ENCODE measurements at places on chromosomes 3 and 15.

DNA sequence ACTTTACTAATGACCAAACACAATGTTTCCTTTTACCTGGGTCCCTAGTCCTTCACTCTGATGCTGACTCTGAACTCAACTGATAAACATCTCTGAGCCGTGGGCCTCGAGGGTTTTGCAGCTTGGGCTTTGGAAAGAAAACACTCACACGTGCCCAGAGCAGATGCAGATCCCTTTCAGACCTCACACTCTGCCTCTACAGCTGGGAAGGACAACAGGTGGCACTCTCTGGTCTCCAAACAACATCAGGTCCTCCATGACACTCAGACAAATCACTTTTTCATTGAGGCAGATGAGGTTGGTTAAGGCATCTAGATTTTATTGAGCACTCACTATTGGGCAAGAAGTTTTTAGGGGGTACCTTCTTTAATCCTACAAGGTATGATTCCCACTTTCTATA, 64.7 kb upstream of the NTRK3 start:
- no peak for DNase-seq

DNA sequence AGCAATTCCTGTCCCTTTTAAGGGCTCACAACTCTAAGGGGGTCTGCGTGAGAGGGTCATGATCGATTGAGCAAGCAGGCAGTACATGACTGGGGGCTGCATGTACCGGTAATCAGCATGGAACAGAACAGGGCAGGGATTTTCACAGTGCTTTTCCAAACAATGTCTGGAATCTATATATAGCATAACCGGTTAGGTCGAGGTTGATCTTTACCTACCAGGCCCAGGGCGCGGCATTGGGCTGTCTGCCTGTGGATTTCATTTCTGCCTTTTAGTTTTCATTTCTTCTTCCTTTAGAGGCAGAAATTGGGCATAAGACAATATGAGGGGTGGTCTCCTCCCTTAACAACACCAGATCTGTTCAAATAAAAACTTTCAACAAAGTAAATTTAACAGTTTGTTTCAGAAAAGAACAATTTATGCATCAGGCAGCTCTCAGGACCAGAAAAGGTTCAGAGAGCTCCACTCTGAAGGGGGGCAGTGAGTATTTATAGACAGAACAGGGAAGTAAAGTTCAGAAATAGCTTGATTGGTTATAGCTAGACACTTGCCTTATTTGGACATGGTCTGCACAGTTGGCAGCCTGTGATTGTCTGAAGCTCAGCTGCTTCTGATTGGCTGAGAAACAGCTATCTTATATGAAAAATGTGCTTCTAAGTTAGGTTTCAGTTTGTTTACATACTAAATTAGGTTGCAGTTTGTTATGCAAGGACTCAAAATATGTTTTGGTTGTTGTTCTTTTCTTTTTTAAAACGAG, 17.2 kb upstream of the B4GALT4 start:
- DNase-seq = no peak

GRCh38 chr3:26960382-26960781, 337.8 kb downstream of the LRRC3B start:
- DNase-seq = no peak

- no peak for DNase-seq
Observed at GRCh38 chr3:177490626-177491025, 293.3 kb upstream of the TBL1XR1 start.

DNA sequence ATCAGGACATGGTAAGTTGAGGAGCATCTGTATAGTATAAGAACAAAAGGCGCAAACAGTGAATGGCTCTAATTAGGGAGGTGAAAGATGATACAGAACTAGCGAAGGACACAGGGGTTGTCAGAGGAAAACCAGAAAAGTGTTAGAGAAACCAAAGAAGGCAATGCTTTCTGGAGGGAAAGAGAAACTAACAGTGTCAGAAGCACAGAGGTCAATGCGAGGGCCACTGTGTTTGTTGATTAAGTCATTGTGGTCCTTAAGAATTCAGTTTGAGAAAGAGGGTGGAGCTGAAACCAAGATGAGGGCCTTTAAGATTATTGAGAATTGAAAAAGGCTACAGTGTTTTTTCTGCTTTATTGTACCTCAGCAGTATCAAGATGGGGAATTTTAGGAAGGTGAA, 28.8 kb downstream of the ATG7 start:
- no peak for DNase-seq

DNA sequence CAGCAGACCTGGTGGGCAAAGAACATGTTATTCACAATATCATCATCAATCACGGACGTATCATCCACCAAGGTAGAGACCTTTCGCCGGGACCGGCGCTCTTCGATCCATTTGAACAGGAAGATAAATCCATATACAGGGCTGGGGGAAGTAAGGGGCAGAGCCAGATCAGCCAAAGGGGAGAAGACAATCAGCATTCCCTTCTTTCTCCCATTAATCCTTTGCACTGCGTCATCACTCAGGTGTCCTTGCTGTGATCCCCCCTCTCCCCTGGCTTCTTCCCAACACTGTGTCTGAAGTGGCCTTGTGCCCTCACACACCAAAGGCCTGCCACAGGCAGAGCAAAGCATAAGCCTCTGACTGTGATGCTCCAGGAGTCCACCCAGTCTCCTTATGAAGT, 36.4 kb downstream of the SEMA3G start:
- DNase-seq = no peak

DNA sequence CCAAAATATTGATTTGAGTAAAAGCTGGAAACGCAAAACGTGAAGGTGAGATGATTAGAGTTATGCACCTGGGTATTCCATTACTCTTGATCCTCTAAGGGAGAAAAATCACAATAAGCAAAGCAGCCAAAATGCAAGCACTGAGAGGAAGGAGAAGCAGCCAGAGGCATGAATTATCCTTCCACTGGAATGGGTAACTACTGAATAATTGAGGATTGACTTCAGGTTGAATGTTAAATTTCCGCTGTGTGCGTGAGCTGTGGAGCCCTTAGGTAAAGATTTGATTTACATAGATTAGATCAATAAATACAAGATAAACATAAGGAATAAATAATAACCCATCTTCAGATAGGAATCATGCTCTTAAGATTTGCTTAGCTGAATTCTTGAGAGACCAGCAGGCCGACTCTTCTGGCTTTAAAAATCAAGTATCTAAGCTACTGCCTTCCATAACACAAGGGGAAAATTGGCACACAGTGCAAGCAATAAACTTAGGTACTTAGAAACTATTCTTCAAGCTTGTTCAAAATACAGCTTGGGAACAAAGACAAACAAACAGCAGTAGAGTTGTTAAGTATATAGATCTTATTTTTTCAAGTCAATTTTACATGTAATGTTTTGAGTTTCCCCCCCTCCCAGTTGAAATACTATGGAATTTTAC, 1459.5 kb downstream of the ZPLD1 start:
- DNase-seq = no peak

- DNase-seq = no peak
Observed at GRCh38 chr3:43349716-43350115, 63.4 kb downstream of the SNRK start.

DNA sequence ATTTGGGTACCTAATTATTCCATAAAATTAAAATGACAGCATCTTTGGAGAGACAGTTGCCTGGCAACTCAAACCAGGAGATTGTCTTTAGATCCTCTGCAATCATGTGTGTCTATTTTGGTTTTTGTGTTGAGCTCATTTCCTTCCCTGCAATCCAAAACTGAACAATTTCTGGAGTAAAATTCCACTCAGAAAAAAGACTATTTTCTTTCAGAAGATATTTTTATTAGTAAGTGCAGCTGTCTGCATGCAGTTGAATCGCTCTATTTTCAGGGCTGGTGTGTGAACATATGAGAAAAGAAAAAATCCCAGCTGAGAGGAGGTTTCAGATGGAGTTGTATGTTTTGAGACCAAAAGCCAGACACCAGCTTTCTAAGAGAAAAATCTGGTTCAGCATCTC, 41.9 kb upstream of the DYNC1LI1 start:
- no peak for DNase-seq
